T-helper 9 cell (primary cell): ENCODE measurements at places on chromosomes 5 and 9.

DNA sequence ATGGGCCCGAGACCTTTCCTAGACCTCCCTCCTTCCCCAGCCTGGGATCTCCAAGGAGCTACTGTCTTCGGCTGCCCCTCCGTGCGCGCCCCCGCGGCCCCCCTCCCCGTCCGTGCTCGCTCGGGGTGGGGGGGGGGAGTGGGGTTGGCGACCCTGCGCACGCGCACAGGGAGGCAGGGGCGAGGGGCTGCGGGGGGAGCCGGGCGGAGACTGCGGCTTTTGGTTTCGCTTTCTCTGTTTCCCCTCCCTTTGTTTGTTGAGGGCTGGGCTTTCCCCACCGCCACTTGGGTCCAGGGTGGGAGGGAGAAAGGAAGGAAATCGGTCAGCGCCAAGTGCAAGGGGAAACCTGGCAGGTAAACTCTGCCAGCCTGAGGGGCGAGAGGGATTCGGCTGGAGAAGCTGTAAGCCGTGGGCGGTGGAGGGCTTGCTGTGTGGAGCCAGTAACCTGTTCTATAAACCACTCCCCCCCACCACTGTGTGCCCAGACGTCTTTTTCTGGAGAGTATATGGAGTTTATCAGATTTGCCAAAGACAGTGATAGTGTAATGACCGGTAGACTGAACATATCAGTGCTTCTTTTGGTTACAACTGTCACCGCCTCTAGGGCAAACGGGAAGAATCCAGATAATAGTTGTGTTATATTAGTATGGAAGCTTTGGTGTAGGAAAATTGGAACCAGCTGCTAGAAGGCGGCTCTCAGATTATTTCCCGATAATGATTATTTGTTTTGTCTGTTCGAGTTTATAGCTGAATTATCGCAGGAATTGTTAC, 684 bp downstream of the DNAJA1 start:
- peak; percentile 69 for DNase-seq

- DNase-seq: no peak
Measured at GRCh38 chr5:149195337-149195887, 54.1 kb downstream of the ABLIM3 start.

DNA sequence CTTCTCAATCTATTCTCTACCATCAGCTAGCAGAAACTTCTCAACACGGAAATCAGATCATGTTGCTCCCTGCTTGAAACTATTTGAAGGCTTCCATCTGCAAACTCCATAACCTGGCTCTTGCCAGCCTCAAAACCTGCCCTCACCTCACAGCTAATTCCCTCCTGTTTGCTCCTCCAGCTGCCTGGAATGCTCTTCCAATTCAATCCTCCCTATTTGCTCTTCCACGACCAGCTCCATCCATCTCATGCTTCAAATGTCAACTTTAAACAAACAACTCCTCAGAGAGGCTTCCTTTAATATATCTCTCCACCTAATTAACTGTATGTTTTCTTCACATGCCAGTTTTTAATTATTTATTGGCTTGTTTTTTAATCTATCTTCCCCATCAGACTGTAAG, 1.5 kb downstream of the PLAA start:
- DNase-seq: no peak

DNA sequence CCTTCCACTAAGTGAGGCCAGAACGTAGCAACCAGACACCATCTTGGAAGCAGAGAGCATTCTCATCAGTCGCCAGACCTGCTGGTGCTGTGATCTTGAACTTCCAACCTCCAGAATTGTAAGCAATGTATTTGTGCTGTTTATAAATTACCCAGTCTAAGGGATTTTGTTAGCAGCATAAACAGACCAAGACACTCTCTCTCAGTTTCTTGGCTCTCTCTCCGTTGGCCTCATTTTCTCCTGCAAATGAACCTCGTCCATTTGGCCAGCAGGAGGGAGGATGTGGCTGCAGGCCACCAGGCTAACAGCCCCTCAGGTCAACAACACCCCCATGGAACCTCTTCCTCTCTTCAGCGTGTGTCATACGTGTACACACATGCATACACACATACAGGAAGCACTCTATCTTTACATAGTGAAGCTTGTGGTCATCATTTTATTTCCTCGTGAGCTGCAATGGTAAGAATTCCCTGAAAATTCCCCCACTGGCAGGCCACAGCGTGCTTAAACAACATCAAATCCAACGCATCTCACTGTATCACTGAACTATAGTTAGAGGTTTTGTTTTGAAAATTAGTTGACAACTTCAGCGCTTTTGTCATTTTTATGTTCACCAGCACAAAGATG, 62.8 kb upstream of the PPP1R26 start:
- no peak for DNase-seq

DNA sequence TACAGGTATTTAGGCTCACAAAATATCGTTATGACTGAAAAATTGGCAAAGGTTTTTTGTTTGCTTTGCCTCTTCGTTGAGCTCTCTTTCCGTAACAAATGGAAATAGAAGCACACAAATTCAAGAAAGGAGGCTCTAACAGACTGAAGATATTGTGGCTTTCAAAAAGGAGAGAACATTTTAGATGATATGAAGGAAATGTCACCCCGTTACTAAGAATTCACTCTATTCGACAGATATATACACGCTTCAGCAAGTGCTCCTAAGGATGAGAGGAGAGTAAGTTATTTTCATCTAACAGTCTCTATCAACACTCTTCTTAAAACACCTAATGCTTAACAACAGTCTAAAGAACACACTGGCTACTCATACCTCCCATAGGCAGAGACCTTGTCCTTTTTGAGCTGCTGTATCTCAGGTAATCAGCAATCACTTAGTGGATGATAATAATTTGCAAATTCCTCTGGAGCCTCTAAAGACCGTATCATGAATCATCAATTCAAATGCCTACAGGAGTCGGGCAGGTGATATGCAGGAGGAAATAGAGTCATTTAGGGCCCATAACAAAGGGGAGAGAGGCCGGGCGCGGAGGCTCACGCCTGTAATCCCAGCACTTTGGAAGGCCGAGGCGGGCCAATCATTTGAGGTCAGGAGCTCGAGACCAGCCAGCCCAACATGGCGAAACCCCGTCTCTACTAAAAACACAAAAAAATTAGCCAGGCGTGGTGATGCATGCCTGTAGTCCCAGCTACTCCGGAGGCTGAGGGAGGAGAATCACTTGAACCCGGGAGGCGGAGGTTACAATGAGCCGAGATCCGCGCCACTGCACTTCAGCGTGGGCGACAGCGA, 1.4 kb upstream of the HSDL2 start:
- no peak for DNase-seq

DNA sequence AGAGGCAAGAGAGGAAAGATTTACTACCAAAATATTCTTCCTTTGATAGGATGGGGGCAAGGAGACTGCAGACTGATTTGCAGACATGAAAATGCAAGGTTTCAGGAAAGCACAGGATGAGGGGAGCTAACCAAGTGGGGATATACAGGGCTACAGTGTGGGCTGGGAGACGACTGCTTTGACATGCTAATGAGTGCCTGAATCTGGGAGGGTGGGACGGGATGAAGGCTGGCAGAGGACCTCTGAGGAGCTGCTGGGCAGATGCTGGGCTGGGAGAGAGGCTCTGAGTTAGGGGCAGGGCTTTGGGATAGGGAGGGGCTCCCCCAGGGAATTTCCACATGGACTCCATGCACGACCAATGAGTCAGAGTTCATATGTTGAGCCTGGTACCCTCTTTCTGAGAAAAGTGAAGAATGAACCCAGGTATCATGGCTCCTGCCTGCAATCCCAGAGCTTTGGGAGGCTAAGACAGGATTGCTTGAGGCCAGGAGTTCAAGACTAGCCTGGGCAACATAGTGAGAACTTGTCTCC, 4.9 kb upstream of the CPLX2 start:
- DNase-seq: no peak

DNA sequence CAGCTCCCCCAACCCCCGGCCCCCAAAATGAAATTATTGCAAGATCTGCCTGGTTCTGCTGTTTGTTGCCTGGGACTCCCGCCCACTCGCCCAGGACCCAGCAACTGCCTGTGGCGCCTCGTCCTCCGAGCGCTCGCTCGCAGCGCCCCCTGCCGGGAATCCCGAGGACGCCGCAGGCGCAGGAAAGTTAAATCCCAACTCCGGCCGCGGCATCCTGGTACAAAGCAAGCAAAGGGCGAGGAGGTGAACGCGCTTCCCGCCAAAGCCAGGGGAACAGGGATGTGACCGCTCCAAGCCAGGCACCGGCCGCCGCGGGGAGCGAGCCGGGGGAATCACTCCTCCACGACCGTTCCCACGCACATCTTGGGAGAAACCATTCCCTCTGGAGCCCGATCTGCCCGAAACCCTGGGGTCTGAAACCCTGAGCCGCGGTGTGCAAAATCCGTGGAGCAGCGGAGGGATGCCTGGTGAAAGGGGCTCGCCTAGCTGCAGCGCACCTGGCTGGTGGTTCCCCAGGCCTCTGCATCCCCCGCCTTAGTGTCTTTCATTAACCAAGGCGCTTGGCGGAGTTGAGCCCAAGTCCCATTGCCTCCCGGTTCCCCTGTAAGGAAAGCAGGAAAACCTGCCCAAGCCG, 1.3 kb downstream of the SEMA5A start:
- DNase-seq: peak; percentile 9

DNA sequence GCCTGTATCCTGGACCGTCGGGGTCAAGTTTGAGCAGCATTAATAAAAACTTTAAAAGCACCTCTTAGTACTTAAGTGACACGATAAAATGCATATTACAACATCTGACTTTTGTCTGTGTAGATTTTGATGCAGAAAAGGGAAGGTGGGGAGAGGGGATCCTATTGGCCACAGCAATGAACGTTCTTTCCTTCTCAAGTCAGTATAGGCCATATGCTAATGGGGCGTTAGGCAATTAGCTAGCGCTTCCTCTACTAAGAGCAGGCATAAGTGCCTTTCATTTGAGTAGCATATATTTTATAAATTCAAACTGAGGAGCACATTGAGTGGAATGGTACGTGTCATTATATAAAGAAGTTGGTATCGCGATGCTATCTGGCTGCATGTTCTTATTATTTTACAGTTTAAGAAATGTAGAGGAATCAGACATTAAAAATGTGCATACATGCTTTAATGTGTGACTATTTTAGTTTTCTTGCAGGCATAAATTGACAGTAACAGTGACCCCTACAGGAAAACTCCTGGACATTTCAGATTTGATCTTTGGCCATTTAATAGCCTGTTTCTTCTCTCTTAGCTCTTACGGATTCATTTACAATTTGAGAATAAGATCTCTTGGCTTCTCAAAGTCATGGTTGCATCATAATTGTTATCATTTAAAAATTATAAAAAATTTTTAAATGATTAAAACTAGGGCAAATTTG, 1.1 kb upstream of the GNA14 start:
- DNase-seq: no peak

- DNase-seq: no peak
Measured at GRCh38 chr5:96012399-96012798, 50.7 kb upstream of the ELL2 start.

- no peak for DNase-seq
Measured at GRCh38 chr5:171798418-171798817, 12.8 kb downstream of the SMIM23 start.

GRCh38 chr5:138594305-138595058, 19.3 kb upstream of the HSPA9 start:
- DNase-seq: no peak

DNA sequence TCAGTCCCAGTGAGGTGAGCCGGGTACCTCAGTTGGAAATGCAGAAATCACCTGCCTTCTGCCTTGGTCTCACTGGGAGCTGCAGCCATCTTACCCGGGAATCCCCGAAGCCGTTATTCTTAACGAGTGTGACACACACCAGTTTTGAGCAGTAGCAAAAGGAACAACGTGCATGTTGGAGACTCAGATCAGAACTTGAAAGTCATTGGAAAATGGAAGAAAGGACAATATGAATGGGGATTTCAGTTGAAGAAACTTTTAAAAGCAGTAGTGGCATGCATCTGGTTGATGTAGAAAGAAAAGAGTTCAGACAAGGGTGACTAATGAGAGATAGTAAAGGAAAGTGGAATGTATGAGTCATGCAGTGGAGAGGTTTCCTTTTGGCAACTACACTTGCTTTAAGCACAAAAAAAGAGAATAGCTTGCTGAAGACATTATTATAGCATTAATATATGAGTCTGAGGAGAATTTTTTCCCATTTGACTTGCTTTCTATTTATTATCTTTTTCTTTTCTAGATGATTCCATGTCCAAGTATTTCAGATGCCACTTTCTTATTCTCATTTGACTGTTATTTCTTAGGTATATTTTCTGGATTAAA, 44.4 kb upstream of the ANKDD1B start:
- DNase-seq: no peak

DNA sequence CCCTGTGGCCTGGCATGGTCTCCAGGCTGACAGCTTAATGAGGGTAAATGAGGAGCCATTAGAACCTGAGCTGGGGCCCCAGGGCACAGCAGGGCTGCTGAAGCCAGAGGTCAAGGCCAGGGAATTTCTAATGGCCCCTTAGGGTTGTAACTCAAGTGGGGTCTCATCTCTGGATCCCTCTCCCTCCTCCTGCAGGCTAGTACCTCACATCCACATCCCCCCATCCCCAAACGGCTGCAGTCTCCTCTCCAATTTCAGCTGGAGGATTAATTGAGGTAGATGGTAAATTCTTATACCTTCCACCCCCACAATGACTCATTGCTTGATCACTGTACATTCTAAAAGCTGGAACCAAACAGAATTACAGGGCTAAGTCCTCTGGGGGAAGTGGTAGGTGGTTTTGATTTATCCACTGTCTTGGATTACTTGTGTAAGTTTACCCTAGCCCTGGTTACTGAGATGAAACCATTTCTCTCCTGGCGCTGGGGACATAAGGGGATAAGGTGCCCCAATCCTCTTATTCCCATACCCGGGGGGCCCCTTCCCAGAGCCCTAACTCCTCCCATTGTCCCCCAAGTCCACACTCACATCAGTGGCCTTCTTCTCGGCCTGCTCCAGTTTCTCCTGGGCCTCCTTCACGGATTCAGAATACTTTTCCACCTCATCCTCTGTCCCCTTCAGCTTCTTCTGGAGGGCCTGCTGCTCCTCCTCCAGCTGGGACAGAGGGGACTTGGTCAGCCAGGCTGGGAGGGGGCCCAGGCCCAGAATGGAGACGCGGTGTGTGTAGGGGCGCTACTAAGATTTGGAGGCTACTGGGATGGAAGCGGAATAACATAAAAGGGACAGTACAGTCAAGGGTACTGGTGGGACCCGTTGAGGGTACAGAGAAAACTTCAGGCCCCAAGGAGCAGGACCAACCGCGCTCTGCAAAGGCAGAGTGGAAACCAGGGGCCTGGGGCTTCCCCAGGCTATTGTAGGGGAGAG, 875 bp downstream of the TPM2 start:
- DNase-seq: no peak
